ENCODE measurements at places on chromosomes 3 and 15.

DNA sequence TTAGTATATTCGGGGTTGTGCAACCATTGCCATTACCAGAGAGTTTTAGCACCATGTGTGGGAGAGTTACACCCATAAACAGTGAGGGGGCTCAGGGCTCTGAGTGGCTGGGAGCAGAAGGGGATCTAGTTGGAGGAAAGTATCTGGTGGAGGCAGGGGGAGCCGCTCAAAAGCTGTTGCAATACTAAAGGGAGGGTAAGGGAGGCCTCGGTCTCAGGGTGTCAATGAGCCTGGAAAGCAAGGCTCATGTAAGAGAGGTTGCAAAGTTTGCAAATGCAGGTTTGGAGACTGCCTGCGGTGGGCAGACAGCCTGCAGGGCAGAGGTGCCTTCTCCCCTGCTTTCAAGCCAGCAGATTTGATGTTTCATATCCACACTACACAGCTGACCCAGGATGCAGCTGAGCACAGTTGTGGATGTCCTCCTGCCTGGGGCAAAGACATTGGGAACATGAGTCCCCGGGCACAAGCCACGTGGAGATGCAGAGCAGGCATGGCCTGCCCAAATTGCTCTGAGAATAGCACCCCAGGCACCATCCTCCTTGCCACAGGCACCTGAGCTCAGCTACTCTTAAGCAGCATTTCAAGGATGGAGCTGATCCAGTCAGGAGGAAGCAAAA, 181.4 kb downstream of the TLE3 start:
- DNase-seq = no peak

- no peak for DNase-seq
These were observed 44.1 kb upstream of the WWTR1 start for GRCh38 chr3:149701977-149702350.

GRCh38 chr15:75841626-75842025, 1.6 kb upstream of the UBE2Q2 start:
- DNase-seq = no peak

GRCh38 chr3:139480585-139480984, 4.3 kb upstream of the RBP2 start:
- DNase-seq = no peak

GRCh38 chr15:50685976-50686468, 575 bp downstream of the TRPM7 start:
- no peak for DNase-seq

DNA sequence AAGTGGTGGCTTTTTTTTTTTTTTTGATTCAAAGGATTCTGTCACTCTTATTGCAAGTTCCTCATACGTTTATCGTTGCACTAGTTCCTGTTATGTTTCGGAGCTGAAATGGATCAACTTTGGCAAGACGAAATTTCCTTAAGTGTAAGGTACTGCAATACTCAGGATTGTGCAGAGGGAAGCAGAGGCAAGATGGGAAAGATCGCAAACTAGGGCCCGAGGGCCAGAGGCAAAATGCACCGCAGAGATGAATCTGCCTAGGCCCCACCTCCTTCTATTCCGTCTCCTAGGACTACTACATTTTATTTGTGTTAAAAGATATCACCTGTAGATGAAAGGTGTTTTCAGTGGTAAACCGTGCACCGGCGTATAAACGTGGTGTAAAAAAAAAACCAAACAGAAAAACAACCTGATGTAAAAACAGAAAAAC, 331 bp downstream of the RNU6-1 start:
- DNase-seq = no peak

Measured in D721Med (cell line).